ENCODE measurements at places on chromosomes 2 and 18.
A peak's percentile ranks its signal among the peaks of the same experiment; 100 is the strongest.

DNA sequence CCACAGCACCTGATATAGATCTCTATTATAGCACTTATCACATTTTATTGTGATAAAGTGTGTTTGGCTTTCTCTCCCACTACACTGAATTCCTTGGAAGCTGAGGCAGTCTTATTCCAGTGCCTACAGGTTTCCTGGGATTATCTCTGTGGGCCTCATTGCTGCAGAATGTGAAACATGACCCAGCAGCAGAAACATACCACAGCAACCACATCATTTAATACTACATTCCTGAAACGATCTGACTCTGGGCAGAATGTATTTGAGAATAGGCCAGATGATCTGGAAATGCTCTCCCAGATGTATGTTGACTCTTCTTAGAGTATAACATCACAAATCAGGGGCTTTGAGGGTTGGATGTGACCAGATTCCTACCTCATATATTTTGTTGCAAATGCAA lies 323.5 kb upstream of the TANK start:
- DNase-seq: no peak

DNA sequence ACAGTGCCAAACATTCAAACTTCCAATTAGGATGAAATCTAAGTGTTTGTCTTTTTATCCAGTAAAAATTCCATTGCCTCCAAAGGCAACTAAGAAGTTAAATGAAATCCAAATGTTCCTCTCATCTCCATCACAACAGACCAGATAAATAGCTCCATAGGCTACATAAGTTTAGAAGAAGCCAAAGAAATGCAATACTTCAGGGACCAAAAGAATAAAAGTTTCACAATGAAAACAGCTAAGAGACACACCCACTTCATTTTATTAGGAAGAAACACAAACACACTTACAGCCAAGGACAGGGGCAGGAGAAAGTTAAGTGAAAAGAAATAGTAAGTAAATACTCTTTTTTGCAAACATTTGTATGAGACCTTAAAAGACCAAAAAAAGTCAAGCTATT lies 88.5 kb upstream of the CCDC150 start:
- no peak for DNase-seq

GRCh38 chr2:226953206-226953605 lies 117.4 kb downstream of the RHBDD1 start:
- DNase-seq: no peak

- no peak for DNase-seq
Measured at GRCh38 chr2:98923244-98923940, 12.6 kb downstream of the CRACDL start.

- no peak for DNase-seq
Measured at GRCh38 chr2:72103690-72104089, 44.0 kb downstream of the CYP26B1 start.

DNA sequence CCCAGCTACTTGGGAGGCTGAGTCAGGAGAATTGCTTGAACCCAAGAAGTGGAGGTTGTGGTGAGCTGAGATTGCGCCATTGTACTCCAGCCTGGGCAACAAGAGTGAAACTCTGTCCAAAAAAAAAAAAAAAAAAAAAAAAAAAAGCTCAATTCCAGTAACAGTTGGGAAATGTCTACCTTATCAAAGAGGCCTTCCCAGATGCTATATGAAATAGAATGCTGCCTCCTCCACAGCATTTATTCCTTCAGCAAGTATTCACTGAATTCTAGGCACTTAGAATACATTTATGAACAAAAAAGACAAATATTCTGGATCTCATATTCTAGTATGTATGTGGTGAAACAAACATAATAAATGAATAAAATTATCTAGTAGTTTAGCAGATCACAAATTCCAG lies 12.8 kb upstream of the CDK5R2 start:
- DNase-seq: no peak

- DNase-seq: peak; percentile 26
Measured at GRCh38 chr2:64036034-64036705, 16.9 kb upstream of the VPS54 start.

DNA sequence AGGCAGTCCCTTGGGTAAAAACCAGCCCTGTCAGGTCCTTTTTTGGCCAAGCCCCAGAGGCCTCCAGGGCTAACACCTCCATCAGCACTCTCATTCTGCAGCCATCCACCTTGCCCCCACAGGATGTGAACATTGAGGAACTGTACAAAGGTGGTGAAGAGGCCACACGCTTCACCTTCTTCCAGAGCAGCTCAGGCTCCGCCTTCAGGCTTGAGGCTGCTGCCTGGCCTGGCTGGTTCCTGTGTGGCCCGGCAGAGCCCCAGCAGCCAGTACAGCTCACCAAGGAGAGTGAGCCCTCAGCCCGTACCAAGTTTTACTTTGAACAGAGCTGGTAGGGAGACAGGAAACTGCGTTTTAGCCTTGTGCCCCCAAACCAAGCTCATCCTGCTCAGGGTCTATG lies 7.3 kb downstream of the IL1F10 start:
- DNase-seq: no peak

- no peak for DNase-seq
Measured at GRCh38 chr2:175726223-175726622, 275.8 kb downstream of the LNPK start.

- no peak for DNase-seq
Measured at GRCh38 chr2:43004879-43005244, 212.5 kb upstream of the HAAO start.

DNA sequence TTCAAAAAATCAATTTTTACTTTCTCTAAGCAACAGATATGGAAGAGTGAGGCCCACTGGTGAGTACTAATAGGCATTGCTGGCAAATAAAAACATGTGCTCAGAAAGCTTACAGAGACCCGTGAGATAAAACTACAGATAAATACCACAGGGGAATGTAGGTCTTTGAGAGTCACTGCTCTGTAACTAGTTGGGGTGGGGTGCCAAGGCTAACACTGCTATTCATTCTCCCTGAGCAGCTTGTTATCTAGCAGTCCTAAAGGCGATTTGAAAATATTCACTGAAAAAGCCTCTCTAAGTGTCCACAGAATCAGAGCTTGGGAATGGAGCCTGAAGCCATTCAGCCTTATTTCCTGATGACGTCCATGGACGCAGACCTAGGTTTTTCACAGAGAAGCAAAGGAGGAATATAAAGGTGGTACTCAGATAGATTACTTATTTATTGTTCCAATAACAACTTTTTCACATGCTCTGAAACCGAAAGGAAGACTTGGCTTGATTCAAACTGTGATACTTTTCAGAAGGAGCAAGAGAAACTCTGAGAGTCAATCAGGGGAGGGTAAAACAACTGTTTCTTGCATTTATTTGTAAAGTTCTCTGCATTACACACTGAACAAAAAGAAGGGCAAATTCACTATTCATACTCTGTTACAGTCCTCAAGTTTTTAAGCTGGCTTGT lies 188.4 kb downstream of the PPP1R1C start:
- DNase-seq: no peak

DNA sequence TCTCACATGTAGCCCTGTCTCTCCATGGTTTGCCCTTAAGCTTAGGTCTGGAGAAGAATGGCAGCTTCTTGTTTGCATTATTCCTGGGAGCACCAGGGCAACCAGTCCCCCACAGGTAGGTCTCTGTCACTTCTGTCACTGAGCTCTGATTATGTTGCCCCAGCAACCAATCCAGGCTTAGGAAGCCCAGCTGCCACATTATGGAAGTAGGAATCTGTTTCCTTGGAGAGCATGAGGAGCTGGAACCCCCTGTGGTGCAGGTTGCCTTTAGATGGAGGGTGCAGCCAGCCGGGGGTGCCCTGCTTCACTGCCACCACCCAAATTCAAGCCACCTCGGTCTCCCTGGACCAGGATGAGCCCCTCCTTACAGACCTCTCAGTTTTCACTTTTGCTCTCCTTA lies 4.8 kb downstream of the RESP18 start:
- no peak for DNase-seq

GRCh38 chr2:228853151-228853550 lies 417.9 kb downstream of the PID1 start:
- no peak for DNase-seq

- DNase-seq: no peak
Measured at GRCh38 chr2:15517793-15518192, 43.3 kb downstream of the NBAS start.

DNA sequence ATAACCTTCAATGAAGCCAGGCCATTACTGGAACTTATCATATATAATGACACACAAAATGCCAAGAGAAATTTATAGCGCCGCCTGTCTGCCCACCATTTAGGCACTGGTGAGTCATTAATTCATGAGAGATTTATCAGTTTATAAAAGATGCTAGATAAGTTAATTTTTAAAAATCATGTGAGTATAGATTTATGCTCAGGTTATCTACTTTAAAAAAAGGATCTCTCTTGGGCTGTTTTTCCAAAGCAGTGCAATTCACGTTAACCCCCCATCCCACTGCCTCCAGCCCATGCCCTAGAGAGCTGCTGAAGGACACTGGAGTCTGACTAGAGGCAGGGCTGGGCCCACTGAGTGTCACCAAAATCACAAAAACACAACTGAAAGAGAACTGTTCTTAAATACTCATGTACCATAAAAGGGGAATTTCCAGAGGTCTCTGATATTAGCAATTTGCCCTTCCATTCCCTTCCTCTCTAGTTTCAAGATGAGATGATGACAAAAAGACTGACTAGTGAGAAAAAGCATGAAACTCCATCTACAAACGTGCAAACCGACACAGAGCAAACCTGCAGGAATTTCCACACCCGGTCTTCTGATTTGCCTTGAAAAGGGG lies 160.8 kb downstream of the BCL2 start:
- DNase-seq: no peak

GRCh38 chr2:11158916-11159573 lies 3.8 kb downstream of the SLC66A3 start:
- DNase-seq: no peak

DNA sequence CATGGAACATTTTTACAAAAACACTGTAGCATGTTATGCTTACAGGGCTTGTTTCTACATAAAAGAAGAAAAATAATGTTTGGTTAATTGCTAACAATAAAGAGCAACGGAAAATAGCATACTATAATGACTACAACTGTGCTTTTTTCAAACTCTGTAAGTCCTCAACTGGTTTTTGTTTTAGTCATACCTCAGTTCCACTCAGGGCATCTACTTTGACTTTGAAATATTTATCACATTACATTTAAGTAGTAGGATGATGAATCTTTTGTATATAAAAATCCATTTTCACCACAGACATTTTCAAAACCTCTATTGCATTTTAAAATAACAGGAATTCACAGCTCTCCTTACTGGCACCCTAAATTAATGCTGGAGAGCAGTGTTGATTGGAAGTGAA lies 8.3 kb downstream of the SATB2 start:
- DNase-seq: no peak

DNA sequence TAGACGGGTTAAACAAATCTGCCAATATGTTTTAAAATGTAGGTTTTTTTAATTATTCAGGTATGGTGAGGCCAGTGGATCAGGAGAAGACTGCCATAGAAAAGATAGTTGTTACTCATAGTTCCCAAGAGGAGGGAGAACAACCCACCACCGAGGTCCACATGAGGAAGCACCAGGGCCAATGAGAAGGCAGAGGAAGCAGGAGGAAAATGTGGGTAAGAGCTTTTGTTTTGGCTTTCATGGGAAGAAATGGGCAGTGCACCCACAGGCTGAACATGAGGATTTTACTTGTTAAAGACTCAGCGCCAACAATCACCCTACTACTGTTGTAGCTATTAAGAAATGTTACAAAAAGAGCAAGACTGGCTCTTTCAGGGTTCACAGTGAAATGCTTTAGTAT lies 191.8 kb upstream of the HNMT start:
- DNase-seq: no peak

GRCh38 chr18:56321470-56321869 lies 316.9 kb downstream of the TXNL1 start:
- DNase-seq: no peak

- DNase-seq: no peak
Measured at GRCh38 chr2:24049485-24050021, at the start of gene FKBP1B. Gene FKBP1B, plus strand, starts transcription at chr2:24049741. Its CDS starts 109 bp downstream, at chr2:24049850.

- DNase-seq: no peak
Measured at GRCh38 chr2:70104231-70105111, 17.2 kb downstream of the PCBP1 start.

GRCh38 chr18:7567474-7568425 lies 634 bp downstream of the PTPRM start:
- DNase-seq: no peak

DNA sequence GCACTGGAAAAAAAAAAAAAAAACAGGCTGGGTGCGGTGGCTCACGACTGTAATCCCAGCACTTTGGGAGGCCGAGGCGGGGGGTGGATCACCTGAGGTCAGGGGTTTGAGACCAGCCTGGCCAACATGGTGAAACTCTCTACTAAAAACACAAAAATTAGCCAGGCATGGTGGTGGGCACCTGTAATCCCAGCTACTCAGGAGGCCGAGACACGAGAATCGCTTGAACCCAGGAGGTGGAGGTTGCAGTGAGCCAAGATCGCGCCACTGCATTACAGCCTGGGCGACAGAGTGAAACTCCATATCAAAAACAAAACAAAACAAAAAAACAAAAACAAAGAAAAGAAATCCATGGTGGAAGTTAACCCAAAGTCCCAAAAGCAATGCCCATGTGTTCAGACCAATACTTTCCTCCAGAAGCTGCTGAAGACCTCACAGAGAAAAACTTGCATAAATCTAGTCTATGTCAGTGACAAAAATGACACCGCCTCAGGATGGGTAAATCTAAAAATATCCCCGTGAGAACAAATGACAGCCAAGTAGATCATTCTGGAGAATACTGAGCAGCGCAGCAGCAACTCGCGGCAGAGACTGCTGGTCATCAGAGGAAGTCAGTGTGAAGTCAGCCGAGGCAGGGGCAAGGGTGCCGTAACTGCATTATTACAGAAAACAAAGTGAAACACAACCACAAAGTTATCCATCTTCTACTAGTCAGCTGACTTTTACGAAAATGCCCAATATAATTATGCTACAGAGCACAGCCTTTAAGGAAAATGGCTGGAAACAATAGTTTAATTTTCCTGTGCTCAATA lies 41.0 kb downstream of the LPIN2 start:
- DNase-seq: no peak

GRCh38 chr18:75454022-75454795 lies 26.7 kb upstream of the SMIM21 start:
- no peak for DNase-seq

GRCh38 chr2:187982668-187983067 lies 309.0 kb upstream of the GULP1 start:
- DNase-seq: no peak

GRCh38 chr2:217325251-217325650 lies 465.4 kb upstream of the TNP1 start:
- peak; percentile 36 for DNase-seq
